T-cell (primary cell): ENCODE measurements at places on chromosomes 7 and 10.

DNA sequence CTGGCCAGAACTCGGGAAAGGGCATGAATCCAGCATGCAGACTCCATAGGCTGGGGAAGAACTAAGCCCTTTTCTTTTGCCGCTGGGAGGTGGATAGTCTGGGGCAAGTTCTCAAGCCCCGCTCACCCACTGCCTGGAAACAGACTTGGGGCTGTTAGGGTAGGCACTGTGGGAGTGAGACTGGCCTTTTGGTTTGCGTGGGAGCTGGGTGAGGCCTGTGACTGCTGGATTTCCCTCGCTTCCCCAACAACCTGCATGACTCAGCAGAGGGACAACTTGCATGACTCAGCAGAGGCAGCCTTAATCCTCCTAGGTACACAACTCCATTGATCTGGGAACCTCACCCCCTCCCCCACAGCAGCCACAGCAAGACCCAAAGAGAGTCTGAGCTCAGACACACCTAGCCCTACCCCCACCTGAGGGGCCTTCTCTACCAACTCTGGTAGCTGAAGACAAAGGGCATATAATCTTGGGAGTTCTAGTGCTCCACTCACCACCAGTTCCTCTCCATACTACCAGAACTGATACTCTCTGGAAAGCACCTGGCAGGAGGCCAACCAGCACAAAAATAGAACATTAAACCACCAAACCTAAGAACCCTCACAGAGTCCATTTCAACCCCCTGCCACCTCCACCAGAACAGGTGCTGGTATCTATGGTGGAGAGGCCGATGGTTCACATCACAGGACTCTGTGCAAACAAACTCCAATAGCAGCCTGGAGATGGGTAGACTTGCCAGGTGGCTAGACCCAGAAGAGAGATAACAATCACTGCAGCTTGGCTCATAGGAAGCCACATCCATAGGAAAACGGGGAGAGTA is 81.4 kb upstream of the LAMB4 start:
- no peak for DNase-seq
- H3K4me3 ChIP-seq, result no peak overlapping the region
- H3K27ac ChIP-seq, result no peak overlapping the region
- no peaks in the 10 kb centered on the region for H3K4me1 ChIP-seq
- no peaks in the 10 kb centered on the region for H3K27me3 ChIP-seq

GRCh38 chr10:93402192-93402591 is 79.9 kb downstream of the MYOF start:
- DNase-seq, result no peak
- no peaks in the 10 kb centered on the region for H3K36me3 ChIP-seq
- no peak overlapping the region for H3K27ac ChIP-seq
- no peak overlapping the region for H3K4me3 ChIP-seq
- no peaks in the 10 kb centered on the region for H3K4me1 ChIP-seq

DNA sequence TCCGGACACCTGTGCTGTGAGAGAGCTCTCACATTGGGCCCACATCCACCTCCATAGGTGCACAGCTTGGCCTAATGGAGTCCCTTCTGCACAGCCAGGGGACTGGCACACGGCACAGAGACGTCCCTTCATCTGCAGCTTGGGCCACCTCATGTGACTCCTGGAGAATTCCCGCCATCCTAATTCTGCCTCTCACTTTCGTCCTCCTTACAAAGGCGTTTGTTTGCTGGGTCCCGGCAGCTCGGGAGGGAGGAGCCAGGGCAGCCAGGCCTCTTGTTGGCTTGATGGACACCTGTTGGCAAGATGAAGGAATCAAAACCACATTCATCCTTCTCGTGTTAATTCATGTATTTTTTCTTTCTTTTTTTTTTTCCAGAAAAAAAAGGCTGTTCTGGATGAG is 30.7 kb upstream of the TTYH3 start:
- no peak overlapping the region for H3K4me3 ChIP-seq
- no peaks in the 10 kb centered on the region for H3K4me1 ChIP-seq
- DNase-seq, result no peak
- peaks cover 2% of the 10 kb centered on the region for H3K36me3 ChIP-seq
- no peaks in the 10 kb centered on the region for H3K27me3 ChIP-seq

DNA sequence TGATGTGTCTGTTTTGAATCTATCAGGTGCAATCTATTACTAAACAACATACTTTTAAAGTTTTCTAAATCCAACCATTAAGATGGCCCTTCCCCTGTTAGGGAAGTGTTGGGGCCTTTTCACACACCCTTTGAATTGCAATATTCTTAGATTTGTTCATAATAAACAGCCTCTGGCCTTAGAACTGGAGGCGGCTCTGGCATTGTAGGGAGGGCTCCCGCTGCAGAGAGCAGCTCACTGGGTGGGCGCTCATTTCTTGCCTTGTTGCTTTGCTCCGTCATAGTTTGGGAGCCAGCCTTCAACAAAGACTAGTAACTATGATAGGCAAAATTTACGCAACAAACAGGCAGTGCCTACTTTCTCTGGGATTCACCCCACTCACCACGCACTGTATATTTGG is 4.2 kb upstream of the HOXA10 start:
- no peak for DNase-seq
- peaks cover 5% of the 10 kb centered on the region for H3K4me1 ChIP-seq
- no peak overlapping the region for H3K27ac ChIP-seq

GRCh38 chr7:47830015-47830414 is 118.3 kb downstream of the PKD1L1 start:
- no peaks in the 10 kb centered on the region for H3K4me1 ChIP-seq
- no peak overlapping the region for H3K4me3 ChIP-seq
- H3K27me3 ChIP-seq, result no peaks in the 10 kb centered on the region
- H3K27ac ChIP-seq, result no peak overlapping the region
- H3K36me3 ChIP-seq, result no peaks in the 10 kb centered on the region

- no peaks in the 10 kb centered on the region for H3K36me3 ChIP-seq
- no peak overlapping the region for H3K4me3 ChIP-seq
- H3K27ac ChIP-seq, result no peak overlapping the region
- H3K4me1 ChIP-seq, result no peaks in the 10 kb centered on the region
- no peaks in the 10 kb centered on the region for H3K27me3 ChIP-seq
These were observed 367.7 kb upstream of the SEMA3D start for GRCh38 chr7:85554236-85555178.
